Esophagus muscularis mucosa (tissue), 4 donors: ENCODE measurements at places on chromosomes 13 and 19. TPM values are rescaled to one million over a fixed set of nuclear protein-coding genes. Genes with fewer than 3 reads are reported as not detected.

DNA sequence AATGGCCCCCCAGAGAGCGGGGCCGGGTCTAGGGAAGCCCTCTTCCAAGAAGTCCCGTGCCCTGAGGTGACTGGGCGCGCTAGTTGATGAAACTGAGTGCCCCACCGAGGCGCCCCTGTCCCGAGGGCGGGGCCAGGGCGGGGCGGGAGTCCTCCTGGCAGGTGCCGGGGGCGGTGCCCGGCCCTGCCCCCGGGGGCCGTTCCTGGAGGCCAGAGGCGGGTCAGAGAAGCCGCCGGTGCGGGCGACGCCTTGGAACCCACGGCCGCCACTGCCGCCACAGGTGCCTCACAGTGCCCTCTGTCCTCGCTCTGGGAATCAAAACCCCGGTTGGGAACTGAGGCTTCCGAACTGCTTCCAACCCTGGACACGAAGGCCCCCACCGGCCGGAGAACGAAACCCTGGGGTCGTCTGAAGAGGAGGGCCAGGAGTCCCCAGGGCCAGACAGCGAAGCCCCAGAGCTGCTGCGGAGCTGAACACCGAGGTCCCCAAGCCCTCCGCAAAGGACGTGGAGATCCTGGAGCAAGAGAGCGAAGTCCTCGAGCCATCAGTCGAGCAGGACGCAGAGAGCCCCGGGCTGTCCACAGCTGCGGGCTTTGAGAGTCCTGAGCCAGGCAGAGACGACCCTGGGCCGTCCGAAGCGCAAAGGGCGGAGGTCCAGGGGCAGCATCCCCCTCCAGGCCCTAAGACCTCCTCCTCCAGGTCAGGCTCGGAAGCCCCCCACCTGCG lies at the start of gene MISP3:
Gene MISP3 (plus strand): TSS at position 252 of the 726 bp plus-strand sequence. CDS start 524 bp downstream, outside the sequence.
- DNase-seq, result no peak
- H3K4me1 ChIP-seq, result peaks cover 43% of the 10 kb centered on the region
- H3K4me3 ChIP-seq, result peak within 1 kb of the TSS; percentile 64
- H3K27ac ChIP-seq, result peak within 1 kb of the TSS; percentile 86
- no peaks in the 10 kb centered on the region for H3K27me3 ChIP-seq

DNA sequence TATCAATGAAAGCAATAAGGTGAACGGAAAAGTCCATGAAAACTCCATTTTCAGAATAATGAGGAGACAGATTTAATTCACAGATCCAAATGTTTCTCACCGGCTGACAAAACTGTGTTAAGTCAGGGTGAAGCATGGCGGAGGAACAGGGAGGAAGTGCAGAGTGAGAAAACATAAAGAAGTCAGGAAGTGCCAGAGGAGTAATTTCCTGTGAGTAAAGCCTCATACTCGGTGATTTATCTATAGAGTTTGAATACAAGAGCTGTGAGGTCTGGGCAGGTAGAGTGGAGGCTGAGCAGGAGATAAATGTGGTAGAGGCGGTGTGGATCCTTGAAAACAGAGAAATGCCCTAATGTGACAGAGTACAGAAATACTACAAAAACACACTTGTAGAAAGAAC lies 11.4 kb downstream of the CARD8 start:
- H3K36me3 ChIP-seq, result peaks cover 58% of the 10 kb centered on the region
- no peak for DNase-seq
- no peak overlapping the region for H3K27ac ChIP-seq
- H3K4me3 ChIP-seq, result no peak overlapping the region

GRCh38 chr19:54201980-54202379 lies 1.3 kb downstream of the RPS9 start:
- DNase-seq, result no peak
- H3K27ac ChIP-seq, result no peak overlapping the region
- peaks cover 50% of the 10 kb centered on the region for H3K4me1 ChIP-seq
- H3K27me3 ChIP-seq, result no peaks in the 10 kb centered on the region
- H3K36me3 ChIP-seq, result peaks cover 58% of the 10 kb centered on the region

Gene CGB7
- not detected for total RNA-seq

Gene CDC42EP5
- 27.1 TPM for total RNA-seq

Gene RFPL4A
- not detected for total RNA-seq

GRCh38 chr13:98214008-98214643 lies 37.1 kb upstream of the RNF113B start:
- peaks cover 8% of the 10 kb centered on the region for H3K4me1 ChIP-seq
- H3K36me3 ChIP-seq, result peaks cover 5% of the 10 kb centered on the region
- no peak overlapping the region for H3K27ac ChIP-seq
- DNase-seq, result no peak
- no peak overlapping the region for H3K4me3 ChIP-seq
